Smooth muscle cell of the brain vasculature (primary cell): ENCODE measurements at places on chromosomes 6 and 20.

DNA sequence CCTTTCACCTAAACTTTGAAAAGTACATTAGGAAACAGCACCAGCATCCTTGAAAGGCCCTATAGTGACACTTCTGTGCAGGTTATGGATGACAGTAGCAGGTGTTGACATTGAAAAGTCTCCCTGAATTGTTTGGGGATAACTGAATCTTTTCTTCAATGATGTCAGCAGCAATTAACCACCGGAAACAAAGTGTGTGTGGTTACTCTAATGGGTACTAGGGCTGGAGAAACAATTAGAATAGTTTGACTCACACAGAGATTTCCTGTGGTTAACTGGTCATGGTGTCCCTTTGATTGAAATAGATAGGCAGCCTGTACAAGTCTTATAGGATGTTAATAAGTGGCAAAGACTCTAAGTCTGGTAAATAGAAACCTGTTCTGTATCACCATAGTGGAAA lies 189.1 kb downstream of the TBX18 start:
- DNase-seq: no peak

GRCh38 chr6:117739869-117740268 lies 64.6 kb downstream of the NUS1 start:
- DNase-seq: no peak

GRCh38 chr20:10242166-10242565 lies 23.5 kb downstream of the SNAP25 start:
- no peak for DNase-seq

DNA sequence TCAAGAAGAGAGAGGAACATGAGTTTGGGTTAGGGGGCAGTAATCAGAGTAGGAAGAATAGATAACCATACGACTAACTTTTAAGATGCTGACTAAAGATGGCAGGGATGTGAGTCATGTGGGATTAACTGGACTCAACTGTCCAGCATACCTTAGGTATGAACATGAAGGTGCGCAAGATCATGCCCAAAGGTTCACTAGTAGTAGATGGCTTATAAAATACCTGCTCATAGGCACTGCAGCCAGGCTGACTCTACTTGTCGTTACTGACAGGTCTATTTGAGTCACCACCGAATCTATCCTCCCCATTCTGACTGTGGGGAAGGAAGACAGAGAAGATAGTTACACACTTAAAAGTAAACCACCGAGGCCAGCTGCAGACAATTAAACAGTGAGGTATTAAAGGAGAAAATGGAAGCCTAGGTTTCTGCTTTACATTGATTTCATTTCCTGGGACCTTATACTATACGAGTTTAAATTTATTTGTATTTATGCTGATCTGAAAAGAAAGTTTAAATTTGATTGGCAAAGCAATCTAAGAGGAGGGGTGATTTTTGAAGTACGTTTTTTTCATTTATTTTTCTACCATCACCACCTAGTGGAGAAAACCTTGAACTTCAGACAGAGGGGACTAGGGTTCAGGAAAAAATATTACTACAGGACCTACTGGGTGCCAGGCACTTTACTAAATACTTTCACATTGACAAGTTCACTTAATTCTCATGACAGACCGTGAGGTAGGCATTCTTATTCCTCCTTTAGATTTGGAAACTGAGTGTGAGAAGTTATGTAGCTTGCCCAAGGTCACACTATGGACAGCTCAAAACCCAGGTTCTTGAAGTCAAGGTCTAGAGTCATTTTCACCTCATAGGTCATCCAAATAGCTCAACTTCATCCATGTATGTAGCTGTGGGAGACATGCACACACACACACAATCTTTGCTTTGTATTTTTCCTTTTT lies 4.0 kb upstream of the WRNIP1 start:
- DNase-seq: no peak

- no peak for DNase-seq
Measured at GRCh38 chr6:6790891-6791290, 202.4 kb downstream of the LY86 start.

DNA sequence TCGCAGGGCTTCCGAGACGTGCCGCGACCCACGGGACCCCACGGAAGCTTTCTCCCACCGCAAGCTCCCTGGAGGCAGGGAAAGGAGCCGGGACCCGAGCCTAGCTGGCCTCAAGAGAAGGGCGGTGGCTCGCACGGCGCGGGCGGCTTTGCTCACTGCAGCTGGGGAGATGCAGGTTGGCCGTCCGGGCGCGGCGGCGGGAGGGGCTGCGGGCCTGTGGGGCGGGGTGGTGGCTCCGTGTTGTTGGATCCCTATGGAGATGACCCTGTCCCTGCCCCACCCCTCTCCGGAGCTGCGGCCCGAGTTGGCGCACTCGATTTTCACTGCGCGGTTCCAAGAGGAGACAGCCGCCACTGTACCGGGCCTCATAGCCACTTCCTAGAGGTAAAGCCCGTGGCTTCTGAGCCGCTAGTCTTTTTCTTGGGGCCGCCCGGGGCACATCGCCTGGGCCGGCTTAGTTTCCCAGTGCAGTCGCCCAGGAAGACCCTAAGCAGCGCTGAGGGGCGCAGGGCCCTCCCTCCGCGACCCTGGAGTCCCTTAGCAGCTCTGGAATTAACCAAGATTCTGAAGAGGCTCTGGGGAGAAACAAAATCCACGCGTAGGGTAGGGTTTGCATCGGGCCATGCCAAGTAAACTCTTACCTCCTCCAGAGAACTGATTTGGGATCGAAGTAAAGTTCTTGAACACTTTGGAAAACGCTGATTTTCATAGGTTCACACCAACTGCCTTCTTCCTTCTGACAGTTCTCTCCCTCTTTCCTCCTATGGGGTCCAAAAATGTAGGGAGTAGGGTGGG lies at the start of gene ECT2L:
ECT2L (plus strand) TSS at position 279 of the 795 bp plus-strand sequence. CDS start 17,188 bp downstream, outside the sequence.
- no peak for DNase-seq

DNA sequence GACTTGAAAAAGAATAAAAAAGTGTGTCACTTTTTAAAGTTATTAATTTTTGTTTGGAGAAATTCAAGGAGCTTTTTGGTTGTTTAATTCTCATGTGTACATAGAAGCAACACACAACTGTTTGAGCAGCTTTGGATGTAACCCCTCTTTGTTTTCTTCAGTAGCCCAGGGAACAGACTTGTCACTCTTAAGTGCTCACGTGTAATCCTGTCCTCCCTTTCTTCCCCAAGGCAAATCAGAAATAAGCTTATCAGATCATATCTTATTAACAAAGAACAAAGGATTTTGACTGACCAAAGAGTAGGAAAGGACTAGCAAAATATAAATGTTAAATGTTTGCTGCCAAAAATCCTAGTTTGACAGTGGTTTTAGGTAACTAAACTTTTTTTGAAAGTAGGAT lies 7.3 kb upstream of the FLRT3 start:
- DNase-seq: no peak

- no peak for DNase-seq
Measured at GRCh38 chr6:57182017-57182432, 9.9 kb downstream of the BAG2 start.

DNA sequence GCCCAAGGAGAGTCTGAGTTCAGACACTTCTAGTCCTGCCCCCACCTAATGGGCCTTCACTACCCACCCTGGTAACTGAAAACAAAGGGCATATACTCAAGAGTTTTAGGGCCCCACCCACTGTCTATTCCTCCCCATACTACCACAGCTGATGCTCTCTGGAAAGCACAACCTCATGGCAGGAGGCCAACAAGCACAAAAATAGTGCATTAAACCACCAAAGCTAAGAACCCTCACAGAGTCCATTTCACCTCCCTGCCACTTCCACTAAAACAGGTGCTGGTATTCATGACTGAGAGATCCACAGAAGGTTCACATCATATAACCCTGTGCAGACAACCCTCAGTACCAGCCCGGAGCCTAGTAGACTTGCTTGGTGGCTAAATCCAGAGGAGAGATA lies 132.1 kb upstream of the ADGRB3 start:
- DNase-seq: no peak

GRCh38 chr6:73580247-73581149 lies 59.7 kb upstream of the EEF1A1 start:
- DNase-seq: peak; percentile 92

GRCh38 chr6:123417535-123417934 lies 219.2 kb downstream of the TRDN start:
- no peak for DNase-seq

GRCh38 chr6:50380406-50381098 lies 330.8 kb upstream of the DEFB112 start:
- DNase-seq: no peak

DNA sequence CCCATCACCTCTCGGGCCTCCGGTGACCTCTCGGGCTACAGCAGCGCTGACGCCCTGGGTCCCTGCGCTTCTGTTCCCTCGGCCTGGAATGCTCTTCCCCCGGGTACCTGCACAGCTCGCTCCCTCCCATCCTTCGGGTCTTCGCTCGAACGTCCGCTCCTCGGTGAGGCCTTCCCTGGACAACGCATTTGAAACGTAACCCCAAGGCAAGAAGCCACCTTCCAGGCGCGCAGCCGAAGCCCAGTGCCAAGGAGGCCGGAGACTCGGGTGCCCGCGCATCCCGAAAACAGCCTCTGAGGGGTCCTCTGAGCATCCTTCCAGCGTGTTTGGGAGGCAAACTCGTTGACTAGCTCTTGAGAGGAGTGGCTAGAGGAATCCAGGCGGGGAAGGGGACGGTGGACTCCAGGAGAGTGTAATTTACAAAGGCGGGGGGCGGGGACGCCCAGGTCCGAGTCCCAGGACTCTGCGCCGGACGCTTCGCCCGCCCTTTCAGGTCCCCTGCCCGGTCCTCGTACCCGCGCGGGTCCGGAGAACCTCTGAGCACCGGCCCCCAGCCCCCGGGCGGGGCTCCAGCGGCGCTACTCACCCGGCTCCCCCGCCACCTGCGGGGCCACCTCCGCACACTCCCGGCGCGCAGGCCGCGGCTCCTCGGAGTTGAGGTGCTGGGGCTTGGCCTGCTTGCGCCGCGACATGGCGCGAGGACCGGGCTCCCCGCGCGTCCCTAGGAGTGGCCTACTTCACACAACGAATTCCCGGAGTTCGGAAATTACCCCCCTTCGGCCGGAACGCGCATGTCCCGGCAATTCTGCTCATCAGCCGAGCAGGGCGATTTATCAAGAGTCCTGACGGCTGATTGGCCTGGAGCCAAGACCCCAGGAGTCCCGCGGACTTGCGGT lies 86.8 kb downstream of the ZFP64 start:
- DNase-seq: no peak

DNA sequence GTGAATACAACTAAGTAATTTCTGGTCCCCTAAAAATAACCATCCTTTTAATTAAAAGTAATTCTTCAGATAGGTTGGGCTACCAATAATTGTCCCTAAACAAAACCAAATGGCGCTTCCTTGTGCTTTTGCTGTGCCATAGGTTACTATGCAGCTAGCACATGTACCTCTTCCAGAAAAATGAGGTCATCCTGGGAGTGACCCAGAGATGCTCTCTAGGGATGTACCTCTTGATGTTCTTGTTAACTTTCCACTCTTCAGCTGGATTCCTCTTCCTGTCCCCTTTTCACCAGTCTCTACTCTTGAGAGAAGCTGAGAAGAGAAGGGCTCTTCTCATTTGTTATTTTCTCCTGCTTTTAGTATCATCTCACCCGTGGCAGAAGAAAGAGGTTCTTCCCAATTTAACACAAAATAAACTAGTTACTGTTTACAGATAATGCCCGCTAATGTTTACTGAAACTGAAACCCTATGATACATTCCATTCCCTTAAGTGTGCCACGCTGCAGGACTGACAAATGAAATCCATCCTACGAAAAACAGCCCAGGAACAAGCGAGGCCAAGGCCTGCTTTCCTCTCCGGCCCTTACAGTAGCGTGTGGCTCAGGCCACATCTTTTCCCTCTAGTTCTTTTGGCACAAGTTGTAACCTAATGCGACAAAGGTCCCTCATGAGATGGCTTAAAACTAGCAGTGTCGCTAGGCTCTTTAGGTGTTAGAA lies 24.2 kb downstream of the MRS2 start:
- no peak for DNase-seq

GRCh38 chr20:12051206-12052163 lies 133.8 kb downstream of the BTBD3 start:
- DNase-seq: no peak

DNA sequence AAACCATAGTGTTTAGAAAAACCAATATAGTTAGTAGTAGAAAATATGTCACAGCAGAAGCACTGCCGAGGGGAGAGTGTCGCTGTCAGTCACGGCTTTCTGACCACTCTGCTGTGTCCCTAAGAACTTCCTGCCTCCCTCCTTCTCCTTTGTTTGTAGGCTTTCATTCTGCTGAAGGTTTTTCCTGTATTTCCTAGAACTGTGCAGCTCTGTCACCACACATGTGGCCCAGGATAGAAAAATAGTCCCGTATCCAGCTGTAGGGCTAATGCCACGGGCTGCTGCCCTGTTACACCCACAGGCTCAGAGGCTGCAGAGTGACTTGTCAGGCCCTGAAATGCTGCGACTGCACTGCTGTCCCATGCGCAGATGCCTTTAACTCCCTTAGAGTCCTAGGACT lies 52.6 kb upstream of the SYNJ2 start:
- no peak for DNase-seq

- no peak for DNase-seq
Measured at GRCh38 chr6:3596766-3597165, 139.9 kb upstream of the SLC22A23 start.

DNA sequence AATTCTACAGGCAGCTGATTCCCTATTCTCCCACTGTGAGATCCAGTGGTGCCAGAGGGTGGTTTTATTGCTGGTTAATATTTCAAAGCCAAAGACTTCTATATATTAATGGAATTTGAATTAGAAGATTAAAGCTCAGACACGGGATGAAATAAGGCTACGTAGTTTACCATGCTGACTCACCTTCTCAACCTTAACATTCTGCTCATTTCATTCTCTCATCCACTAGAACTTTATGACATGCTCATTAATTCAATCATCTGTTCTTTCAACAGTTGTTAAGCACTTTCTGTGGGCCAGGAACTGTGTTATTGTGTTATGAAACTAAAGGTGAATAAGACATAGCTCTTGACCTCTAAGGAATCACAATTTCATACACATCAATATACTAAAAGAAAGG lies 456.9 kb upstream of the MAP3K7 start:
- no peak for DNase-seq

DNA sequence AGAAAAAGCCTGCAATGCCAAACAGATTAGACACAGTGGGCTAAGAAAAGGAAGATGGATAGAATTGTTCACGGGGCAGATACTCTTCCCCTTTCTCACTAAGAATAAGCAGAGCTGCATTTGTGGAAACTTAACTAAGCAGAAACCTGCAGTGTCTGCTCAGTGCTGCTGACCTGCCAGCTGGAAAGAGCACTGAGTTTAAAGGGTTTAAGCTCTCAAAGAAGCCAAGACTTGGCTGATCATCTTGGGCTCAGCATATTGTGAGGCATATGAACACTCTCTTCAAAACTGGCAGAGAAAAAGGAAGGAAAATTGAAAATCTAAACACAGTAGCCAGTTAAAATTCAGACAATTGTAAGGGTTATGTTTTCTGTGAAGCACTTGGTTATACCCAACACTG lies 711.1 kb upstream of the EPHA7 start:
- DNase-seq: no peak

GRCh38 chr6:48111575-48111974 lies 578 bp upstream of the PTCHD4 start:
- no peak for DNase-seq

GRCh38 chr6:145451029-145451428 lies 284.3 kb downstream of the EPM2A start:
- no peak for DNase-seq
